ACHN (cell line): ENCODE measurements at places on chromosomes 7 and 10.

DNA sequence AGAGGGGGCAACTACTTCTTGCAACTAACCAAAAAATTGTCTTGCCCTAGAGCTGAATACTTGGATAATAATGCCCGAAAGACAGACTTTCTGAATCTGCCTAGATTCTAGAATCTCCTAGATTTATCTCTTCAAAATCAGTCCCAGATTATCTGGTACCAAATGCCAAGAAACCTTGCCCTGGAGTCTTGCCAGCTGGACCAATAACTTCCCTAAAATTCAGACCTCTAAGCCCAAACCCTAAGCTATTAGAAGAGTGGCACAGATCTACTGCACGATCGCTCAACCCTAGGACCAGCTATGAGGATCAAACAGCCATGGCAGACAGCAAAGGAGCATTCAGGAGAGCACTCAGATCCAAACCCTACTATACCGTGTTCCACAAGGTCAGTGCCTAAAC, 45.0 kb downstream of the ARMH3 start:
- no peak for DNase-seq

DNA sequence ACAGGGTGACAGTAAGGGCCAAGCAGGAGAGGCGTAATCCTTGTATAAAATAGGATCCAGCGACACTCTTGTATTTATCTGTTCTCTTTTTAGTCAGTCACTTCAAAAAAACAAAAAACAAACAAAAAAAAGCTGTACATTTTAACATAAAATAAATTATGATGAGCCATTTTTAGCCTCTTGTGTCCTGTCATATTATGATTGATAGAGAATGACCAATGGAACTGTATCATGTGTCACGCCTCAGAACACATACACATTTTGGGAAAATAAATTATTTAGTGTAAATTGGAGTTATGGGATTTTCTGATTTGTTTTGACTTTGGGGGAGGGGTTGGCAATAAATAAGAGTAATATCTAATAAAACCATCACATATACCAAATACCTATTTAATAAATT, 79.3 kb upstream of the SAMD8 start:
- DNase-seq, result no peak

- peak; percentile 46 for DNase-seq
Measured at GRCh38 chr10:94402843-94403379, 570 bp downstream of the TBC1D12 start.

GRCh38 chr7:123622660-123623386, 21.2 kb downstream of the ASB15 start:
- no peak for DNase-seq

- no peak for DNase-seq
Measured at GRCh38 chr10:85124603-85125051, 796.2 kb downstream of the CCSER2 start.

DNA sequence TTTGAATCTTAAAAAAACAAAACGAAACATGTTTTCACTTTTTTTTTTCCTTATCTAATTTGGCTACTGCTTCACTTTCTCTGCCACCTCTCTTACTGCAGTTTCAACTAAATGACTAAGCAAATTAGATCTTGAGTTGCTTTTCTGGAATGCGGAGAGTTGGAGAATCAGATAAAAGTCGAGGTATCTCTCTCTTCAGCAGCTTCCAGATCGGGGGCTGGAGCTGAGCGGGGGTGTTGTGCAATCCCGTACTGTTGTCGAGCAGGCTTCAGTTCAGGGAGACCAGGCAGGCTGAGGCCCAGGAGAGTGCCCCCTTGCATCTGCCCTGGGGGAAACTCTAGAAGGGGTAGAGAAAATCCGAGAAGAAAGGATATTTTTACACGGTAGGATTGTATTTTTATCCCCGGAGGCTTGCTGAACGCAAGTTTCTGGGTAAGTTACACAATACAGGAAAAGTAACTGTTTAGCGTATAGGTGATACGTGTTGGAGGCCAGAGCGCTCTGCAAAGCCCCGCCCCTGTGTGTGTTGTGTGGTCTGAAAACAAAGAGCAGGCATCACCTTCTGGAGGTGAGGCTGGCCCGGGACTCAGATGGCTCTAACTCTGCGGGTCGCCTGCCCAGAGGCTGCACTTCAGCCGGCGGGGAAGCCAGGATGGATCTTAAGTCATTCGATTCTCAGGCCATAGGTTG, 116.6 kb downstream of the KLF6 start:
- DNase-seq, result no peak

DNA sequence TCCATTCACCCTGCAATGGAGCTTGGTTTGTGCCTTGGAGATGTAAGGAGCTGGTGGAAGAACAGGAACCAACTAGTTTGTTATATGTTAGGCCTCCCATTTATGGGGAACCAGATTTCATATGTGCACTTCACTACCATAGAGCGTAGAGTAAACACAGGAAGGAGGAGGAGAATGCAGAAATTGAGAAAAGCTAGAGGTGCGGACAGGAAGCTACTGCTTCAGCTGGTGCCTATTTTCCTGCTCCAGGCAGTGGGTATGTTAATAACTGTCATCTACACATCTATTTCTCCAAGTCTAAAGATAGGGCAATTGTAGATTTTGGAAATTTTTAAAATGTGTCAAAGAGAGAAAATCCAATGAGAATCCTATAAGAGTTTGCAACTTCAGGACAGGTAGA, 482.2 kb downstream of the PLXDC2 start:
- DNase-seq, result no peak

GRCh38 chr10:48456361-48456804, 148.5 kb downstream of the ARHGAP22 start:
- no peak for DNase-seq

DNA sequence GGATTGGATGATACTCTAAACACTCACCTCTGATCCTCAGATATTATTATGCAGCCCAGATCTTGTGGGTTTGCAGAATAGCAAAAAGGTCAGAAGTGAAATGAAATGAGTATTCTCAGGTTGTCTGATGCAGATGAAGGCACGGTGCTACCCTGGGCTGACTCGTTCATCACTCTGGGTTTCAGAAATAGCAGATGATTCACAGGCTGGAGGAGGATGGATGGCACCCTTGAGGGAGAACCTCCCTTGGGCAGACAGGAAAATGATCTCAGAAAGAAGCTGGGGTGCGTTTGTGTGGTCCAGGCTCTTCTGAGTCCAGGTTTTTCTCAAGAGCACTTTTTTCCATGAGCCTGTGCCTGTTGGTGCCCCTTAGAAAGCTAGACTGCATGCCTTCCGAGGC, 515.8 kb upstream of the MKI67 start:
- no peak for DNase-seq

- peak; percentile 32 for DNase-seq
Measured at GRCh38 chr7:2873146-2873545, 29.0 kb upstream of the GNA12 start.

DNA sequence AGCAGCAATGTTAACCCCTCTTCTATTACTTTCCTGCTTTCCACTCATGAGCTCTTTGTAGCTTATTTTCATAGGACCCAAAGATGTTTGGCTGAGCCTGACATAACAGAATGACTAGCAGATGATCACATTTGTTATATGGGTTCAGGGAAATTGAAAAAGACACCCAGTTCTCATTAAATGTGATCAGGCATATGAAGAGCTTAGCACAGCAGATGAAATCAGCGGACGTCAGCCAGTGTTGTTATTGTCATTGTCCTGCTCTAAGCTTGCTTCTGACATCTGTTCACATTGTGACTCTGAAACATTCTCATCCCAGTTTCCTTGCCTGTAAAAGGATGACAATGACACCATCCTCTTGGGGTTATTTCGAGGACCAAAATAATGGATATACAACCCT, 43.5 kb downstream of the FAM241B start:
- DNase-seq, result no peak

GRCh38 chr7:149767068-149767467, 6.3 kb downstream of the ZNF467 start:
- no peak for DNase-seq

GRCh38 chr7:127871226-127871625, 160.0 kb downstream of the LRRC4 start:
- DNase-seq, result no peak

DNA sequence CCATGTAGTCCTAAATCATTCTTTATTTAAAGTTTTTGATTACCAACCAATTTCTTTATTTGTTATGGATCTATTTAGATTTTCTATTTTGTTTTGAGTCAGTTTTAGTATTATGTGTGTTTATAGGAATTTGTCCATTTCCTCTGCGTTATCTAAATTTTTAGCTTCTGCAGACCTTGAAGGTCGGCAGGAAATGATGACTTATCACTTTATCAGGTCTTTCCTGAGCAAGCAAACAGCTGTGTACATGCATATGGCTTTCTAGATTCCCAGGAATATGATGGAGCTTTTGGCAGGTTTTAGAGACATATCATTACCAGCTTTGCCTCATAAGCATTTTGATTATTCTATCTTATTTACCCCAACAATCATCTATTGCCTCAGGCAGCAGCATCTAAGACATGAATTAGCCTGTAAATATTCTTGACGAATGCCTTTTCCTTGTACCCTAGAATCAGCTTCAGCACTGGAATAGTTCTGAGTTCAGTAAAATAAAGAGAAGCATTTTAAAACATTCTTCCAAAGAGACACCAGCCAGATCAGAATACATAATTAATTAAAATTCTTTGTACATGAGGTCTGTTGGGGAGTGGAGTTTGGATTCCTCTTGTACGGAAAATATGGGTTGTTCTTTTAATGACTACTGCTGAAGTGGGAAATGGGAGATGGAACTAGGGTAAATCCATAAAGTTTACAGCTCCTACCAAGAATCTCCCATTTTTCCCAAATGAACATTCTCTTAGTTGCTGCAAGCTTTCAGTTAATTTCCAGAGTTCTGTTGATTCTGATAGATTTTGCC, 408.8 kb upstream of the SEMA3C start:
- DNase-seq, result no peak

- peak; percentile 23 for DNase-seq
Measured at GRCh38 chr7:131538071-131538812, 18.2 kb downstream of the PODXL start.
